ENCODE measurements at places on chromosomes 16 and 17. TPM values are rescaled to one million over a fixed set of nuclear protein-coding genes. Genes with fewer than 3 reads are reported as not detected.

DNA sequence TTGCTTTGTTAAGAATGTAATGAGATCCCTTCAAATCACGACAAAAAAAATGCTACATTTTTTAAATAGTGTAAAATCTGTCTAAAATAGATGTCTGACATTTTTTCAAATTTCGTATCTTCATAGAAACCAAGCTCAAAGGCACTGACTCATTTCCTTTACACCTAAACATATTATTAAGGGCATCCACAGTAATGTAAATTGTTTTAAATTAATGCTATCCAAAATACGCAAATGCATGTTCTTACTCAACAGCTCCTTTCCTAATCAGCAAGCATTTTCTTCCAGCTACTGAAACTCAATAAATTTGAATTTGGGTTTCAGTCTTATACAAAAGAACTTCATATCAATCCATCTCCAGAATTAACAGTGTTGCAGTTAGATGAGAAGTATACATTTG, 4.3 kb downstream of the C16orf87 start:
- DNase-seq = no peak

DNA sequence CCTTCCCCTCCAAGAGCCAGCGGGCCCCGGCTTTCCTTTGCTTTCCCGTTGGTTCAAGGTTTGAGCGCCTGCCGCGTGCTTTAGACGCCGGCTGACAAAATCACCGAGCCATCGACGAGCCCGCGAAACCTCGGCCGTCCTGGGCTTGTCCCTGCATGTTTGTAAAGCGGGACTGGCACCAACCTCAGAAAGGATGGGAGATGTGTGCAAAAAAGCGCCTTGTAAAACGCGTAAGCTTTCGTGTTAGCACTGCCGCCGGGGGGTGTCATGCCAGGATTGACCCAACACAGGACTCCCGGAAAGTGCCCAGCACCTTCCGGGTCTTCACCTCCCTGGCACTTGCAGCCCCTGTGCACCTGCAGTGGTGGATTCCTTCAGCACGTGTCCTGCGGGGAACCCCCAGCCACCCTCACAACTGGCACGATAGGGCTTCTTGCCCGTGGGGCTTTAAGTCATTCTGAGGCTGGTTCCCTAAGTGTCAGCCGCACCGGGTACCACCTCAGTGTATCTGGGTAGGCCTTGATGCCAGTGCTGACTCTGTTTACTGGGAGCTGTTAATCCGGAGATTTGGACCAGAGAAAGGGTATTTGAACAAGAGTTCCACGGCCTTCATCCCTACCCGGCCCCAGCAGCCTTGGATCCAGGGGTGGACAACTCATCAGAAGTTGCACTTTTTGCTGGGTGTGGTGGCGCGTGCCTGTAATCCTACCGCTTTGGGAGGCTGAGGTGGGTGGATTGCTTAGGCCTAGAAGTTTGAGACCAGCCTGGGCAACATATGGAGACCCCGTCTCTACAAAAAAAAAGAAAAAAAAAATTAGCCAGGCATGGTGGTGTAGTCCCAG, 817 bp downstream of the NDUFAF8 start:
- peak; percentile 11 for DNase-seq

The ASB16 gene
- 0.42 TPM for total RNA-seq

DNA sequence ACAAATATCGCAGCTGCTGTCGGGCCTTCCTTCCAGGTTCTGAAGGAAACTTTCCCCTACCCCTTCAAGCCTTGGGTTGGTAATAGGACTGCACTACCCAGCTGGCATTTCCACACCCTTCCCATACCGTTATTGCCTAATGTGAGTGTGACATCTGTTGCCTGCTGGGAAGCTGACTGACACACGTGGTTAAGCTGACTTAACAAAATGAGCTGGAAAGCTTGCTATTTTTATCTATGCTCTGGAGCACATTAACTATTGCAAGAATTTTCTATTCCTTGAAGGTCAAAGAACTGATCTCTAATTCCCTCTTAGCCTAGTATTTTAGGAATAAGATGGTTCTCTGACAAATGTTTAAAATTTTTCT, 79.5 kb downstream of the PMP22 start:
- DNase-seq = no peak

DNA sequence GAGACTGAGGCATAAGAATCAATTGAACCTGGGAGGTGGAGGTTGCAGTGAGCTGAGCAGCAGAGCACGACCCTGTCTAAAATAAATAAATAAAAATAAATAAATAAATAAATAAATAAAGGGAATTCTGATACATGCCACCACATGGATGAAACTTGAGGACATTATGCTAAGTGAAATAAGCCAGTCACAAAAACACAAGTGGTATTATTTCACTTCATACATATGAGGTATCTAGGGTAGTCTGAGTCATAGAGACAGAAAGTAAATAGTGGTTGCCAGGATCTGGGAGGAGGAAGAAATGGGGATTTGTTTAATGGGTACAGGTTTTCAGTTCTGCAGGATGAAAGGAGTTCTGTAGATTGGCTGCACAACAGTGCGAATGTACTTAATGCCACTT, 16.3 kb downstream of the PIPOX start:
- no peak for DNase-seq

The KRT25 gene
- not detected for total RNA-seq

- no peak for DNase-seq
These were observed 21.5 kb downstream of the ABCA10 start for GRCh38 chr17:69207151-69207550.

GRCh38 chr17:69058165-69058564, 2.6 kb downstream of the ABCA9 start:
- no peak for DNase-seq

- DNase-seq = no peak
These were observed 156.9 kb downstream of the C16orf78 start for GRCh38 chr16:49530427-49530970.

- no peak for DNase-seq
These were observed 79.4 kb downstream of the GSG1L start for GRCh38 chr16:27984121-27984520.

DNA sequence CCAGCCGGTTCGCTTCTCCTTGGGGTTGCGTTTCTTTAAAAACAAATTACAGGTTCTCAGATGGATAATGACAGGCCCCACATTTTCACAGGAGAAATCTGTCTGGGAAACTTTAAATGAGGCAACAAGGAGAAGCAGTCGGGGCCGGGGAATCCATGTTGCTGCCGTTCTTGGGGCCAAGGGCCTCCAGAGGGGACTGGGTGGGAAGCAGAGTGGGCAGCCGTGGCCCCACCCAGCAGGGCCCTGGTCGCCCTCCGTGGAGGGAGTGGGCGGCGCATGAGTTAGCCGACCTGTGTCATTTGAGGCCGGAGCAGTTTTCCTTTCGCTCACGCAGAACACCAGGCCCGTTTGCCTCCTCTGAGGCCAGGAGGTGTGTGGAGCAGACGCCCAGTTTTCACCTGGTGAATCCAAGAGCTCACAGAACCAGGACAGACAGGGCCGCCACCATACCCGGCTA, 207.7 kb upstream of the CIBAR2 start:
- no peak for DNase-seq

DNA sequence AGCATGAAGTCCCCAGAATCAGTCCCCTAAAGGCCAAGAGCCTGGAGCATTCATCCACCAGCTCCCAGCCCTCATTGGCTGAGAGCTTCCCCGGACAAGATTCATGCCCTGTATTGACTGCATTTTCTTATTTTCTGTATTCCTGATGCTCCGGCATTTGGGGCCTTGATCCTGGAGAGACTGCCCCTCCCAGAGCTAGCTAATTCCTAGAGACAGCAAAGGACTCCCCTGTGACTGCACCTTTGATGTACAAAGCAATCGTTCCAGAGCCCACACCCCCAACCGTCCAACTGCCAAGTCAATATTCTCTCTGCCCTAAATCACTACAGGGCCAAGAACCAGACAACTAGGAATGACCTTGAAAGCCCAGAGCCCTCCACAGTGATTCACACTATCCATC, 93.4 kb upstream of the CDH5 start:
- no peak for DNase-seq

The SULT1A4 gene
- 2.7 TPM for total RNA-seq

The GALR2 gene
- 3.7 TPM for total RNA-seq

The HS3ST3B1 gene
- total RNA-seq = 33.8 TPM

DNA sequence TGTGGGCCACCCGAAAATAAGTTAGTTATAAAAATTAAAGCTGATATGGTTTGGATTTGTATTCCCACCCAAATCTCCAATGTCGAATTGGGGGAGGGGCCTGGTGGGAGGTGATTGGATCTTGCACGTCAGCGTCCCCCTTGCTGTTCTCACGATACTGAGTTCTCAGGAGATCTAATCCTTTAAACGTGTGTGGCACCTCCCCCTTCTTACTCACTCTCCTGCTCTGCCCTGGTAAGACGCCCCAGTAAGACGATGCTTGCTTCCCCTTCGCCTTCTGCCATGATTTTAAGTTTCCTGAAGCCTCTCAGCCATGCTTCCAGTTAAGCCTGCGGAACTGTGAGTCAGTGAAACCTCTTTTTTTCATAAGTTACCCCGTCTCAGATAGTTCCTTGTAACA, 35.4 kb downstream of the SYCE1L start:
- DNase-seq = no peak

- no peak for DNase-seq
These were observed 124.7 kb upstream of the GSE1 start for GRCh38 chr16:85488414-85488813.

- DNase-seq = no peak
These were observed 116.5 kb downstream of the BANP start for GRCh38 chr16:88067530-88068411.

- peak; percentile 8 for DNase-seq
These were observed 26.8 kb downstream of the GP2 start for GRCh38 chr16:20300312-20301097.

The HERPUD1 gene
- total RNA-seq = 176 TPM

DNA sequence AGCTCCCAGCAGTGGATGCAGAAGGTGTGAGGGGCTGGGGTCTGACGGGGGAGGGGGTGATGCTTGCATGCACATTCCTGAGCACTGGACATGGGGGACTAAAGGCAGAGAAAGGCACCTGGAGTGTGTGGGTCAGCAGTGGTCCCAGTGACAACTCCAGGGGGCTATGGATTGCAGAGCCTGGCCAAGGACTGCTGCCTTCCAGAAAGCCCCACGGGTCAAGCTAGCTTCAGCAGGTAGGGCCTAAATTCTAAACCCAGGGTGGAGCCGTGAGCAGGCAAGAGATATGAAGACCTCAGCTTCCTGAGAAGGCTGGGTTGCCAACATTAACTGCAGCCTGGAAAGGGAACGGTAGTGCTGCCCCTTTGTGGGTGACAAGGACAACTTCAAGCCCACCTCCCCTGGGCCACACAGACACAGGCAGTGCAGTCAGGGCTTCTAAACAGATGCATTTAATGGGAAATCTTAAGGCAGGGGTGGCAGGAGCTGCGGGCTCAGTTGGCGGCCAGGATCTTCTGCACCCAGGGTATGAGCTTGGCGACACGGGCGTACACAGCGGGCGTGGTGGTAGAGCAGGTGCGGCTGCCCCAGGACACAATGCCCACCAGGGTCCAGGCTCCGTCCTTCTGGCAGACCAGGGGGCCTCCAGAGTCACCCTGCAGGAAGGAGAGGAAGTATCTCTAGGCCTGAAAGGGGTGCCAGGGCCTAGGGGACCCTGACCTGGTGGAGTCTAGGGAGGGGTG, 3.1 kb downstream of the CTRB2 start:
- no peak for DNase-seq

The OR3A2 gene
- total RNA-seq = 0.24 TPM

DNA sequence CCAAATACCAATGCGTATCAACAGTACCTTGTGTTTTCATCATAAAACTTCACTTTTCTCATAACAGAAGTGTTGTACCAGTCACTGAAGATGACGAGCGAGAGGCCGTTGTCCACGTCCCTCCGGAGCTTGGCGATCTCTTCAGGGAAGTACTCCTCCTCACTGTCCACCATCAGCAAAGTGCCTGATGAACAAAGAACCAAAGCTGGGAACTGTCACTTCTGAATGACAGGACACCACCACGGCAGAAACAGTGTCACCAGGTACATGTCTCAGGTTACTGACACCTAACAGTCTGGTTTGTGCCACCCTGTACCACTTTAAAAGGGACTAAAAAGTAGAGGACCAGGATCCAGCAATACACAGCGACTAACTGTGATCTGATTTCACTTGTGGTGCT, 25.0 kb upstream of the SLC38A8 start:
- DNase-seq = no peak

The NME1 gene
- 424 TPM for total RNA-seq

DNA sequence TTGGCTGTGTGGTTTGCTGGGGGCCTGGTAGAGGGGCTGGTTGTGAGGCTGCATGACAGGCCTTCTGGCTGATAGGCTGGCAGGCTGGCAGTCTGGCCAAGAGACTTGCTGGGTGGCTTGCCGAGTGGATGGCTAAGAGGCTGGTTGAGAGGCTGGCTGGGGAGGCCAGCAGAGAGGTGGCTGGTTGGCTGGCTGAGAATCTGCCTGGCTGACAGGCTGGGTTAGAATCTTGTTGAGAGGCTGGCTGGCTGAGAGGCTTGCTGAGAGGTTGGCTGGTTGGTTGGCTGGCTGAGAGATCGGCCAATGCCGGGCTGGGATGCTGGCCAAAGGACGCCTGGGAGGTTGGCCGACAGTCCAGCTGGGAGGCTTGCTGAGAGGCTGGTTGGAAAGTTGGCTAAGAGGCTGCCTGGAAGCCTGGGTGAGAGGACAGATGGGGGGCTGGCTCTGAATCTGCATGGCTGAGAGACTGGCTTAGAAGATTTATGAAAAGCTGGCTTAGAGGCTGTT, 35.9 kb upstream of the ACSM2B start:
- no peak for DNase-seq

- no peak for DNase-seq
These were observed 8.2 kb upstream of the CSNK1D start for GRCh38 chr17:82281502-82282238.

GRCh38 chr16:89827383-89828198, 684 bp upstream of the SPIRE2 start:
- no peak for DNase-seq

The CHD9NB gene
- total RNA-seq = 1.1 TPM

The DNAI2 gene
- total RNA-seq = 0.12 TPM

DNA sequence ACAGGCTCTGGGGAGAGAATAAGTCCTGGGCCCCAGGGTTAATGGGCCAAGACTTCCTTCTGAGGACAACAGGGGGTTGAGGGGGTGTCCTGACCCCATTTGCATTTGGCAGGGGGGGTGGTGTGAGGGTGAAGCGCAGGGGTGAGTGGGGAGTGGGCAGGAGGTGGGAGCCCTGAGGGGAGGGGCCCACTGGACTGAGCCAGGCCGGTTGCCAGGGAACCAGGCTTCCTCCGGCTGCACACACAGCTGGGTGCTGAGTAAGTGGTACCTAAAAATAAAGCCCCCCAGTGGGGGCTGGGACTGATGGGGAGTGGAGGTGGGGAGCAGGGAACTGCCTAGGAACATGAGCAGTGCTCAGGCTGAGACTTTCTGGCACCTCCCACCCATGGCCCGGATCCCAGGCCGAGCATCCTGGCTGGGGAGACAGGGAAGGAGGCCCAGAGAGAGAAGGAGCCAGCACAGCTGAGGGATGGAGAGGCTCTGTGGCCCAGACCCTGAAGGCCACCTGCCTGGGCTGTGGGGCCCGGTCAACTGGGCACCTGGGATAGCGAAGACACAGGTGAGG, 7.5 kb upstream of the RASD1 start:
- DNase-seq = no peak

DNA sequence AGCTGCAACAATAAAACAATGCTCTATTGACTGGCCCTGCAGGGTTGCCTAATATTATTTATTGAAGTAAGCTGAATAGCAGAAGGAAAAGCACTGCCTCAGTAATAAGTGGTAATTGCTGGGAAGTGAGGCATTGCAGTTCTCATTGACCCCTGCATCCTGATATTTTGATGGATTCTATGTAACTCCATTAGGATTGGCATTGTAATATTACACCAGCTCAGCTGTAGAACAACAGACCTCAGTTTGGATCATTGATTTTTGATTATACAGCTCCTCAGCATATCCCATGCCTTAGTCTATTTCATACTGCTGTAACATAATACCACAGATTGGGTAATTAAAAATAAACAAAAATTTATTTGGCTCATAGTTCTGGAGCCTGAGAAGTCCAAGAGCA, 650.6 kb upstream of the SALL1 start:
- DNase-seq = no peak

The KDM6B gene
- 163 TPM for total RNA-seq

All from activated T-helper 1 cell treated with anti-CD3 and anti-CD28 coated beads, Interleukin-12 subunit alpha, Interleukin-12 subunit beta, Interleukin-2, Interleukin-4 antibody, amounts not matched to agents 30 ng/mL and 10 ng/mL and 1 ng/mL, durations not matched to agents 14 hours and 24 hours and 36 hours (primary cell).